ENCODE measurements at places on chromosomes 2 and 18. TPM values are rescaled to one million over a fixed set of nuclear protein-coding genes. Genes with fewer than 3 reads are reported as not detected.

The GPR155 gene
- polyA plus RNA-seq: 15.7 TPM

The POTEJ gene
- not detected for polyA plus RNA-seq

DNA sequence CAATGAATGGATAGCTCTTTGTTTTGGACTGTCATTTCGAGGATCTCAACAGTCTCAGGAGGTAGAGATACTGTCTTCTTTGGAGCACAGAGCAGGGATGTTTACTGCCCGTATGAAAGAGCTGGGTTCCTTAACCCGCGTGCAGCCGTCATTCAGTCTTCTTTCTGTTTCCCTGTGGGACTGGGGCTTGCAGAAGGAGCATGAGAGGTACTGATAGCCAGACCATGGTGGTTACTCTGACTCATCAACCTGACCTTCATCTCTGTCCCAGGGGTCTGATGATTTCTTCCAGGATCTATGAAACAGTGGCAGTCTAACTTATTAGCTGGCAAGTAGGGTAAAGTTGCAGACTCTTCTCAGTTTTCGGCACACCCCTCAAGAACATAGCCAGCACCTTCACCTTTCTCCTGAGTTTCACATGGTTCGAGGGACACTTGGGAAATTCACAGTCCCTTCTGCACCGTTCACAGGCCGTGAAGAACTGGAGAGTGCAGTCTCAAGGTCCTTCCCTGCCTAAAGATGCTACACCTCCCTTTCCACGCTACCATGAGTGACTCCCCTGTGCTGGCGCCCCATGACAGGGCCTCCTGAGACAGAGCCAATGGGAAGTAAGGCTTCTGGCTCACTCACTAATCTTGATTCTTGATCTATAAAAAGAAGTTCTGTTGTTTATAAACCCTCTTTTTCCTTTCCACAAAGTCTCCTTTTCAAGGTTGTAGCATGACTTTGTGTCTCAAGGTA lies 226.2 kb downstream of the MC4R start:
- DNase-seq: no peak

- no peak for DNase-seq
Observed at GRCh38 chr2:238511614-238511950, 84.9 kb downstream of the ASB1 start.

GRCh38 chr2:106530866-106531265 lies 43.7 kb downstream of the CD8B2 start:
- DNase-seq: no peak

The SCN3A gene
- polyA plus RNA-seq: not detected

Measured in keratinocyte (primary cell).